ENCODE measurements at places on chromosomes 16 and 17. TPM values are rescaled to one million over a fixed set of nuclear protein-coding genes. Genes with fewer than 3 reads are reported as not detected.
A peak's percentile ranks its signal among the peaks of the same experiment; 100 is the strongest.

DNA sequence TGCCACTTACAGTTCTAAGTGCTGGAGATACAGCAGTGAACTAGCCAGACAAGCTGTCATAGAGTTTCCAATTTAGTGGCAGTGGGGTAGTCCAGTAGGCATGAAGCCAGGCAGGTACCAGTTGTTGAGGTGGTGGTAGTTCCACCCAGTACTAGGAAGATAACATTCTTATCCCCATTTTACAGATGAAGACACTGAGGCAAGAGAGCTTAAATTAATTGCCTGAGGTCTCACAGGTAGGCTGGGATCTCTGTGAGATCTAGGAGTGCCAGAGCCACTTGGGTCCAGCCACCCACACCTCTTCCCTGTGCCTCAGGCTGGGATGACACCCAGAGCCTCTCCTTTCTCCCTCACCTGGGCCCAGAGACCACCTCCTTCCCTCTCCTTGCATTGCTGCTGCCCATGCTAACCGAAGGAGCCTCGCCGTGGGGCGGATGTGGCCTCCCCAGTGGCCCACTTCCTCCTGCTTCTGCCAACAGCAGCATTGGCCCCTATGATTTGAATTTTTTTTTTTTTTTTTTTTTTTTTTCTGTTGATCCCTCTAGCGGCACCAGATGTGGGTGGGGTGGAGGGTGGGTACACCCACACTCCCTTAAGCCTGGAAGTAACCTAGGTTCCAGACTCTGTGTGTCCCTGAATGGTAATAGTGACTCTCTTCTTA, 114.0 kb downstream of the PRKCB start:
- DNase-seq, result peak; percentile 78
- peak overlapping the region; percentile 68 for H3K27ac ChIP-seq
- no peaks in the 10 kb centered on the region for H3K36me3 ChIP-seq

DNA sequence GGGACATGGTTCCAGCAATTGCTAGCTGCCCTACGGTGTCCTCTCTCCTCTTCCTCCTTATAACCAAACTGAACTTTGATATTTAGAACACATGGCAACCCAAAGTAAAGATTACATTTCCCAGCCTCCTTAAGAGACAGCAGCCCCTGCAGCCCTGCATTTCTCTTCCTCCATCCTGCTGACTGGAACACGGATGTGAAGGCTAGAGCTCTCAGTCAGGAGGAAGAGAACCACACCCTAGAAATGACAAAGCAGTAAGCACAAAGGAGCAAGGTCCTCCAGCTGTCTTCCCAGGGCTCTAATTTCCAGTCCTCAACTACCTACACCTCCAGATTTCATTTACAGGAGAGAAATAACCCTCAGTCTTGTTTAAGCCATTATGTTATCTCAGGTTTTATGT, 10.9 kb downstream of the DYNC1LI2 start:
- H3K4me3 ChIP-seq, result no peak overlapping the region
- no peak overlapping the region for H3K27ac ChIP-seq
- H3K4me1 ChIP-seq, result no peaks in the 10 kb centered on the region
- H3K27me3 ChIP-seq, result no peaks in the 10 kb centered on the region

GRCh38 chr17:12744298-12744697, 45.0 kb upstream of the ARHGAP44 start:
- no peaks in the 10 kb centered on the region for H3K4me1 ChIP-seq
- no peaks in the 10 kb centered on the region for H3K27me3 ChIP-seq
- no peak for DNase-seq
- H3K36me3 ChIP-seq, result no peaks in the 10 kb centered on the region
- H3K27ac ChIP-seq, result no peak overlapping the region

KRT28 gene
- total RNA-seq, result not detected

TBC1D3L gene
- 1.1 TPM for total RNA-seq
